Endothelial cell (in vitro differentiated cells): ENCODE measurements at places on chromosomes 7 and 10. TPM values are rescaled to one million over a fixed set of nuclear protein-coding genes. Genes with fewer than 3 reads are reported as not detected.

Gene ASB10
- total RNA-seq = not detected

Gene C10orf105
- total RNA-seq = 0.15 TPM

Gene LIPN
- not detected for total RNA-seq

Gene SPDYE17
- total RNA-seq = not detected

Gene GPR85
- total RNA-seq = 3.0 TPM

Gene CHRM2
- not detected for total RNA-seq

Gene ANKRD30A
- total RNA-seq = not detected

Gene ACSL5
- total RNA-seq = 0.64 TPM

Gene ZNF727
- not detected for total RNA-seq

Gene TMEM273
- total RNA-seq = 1.6 TPM

Gene HABP2
- not detected for total RNA-seq

DNA sequence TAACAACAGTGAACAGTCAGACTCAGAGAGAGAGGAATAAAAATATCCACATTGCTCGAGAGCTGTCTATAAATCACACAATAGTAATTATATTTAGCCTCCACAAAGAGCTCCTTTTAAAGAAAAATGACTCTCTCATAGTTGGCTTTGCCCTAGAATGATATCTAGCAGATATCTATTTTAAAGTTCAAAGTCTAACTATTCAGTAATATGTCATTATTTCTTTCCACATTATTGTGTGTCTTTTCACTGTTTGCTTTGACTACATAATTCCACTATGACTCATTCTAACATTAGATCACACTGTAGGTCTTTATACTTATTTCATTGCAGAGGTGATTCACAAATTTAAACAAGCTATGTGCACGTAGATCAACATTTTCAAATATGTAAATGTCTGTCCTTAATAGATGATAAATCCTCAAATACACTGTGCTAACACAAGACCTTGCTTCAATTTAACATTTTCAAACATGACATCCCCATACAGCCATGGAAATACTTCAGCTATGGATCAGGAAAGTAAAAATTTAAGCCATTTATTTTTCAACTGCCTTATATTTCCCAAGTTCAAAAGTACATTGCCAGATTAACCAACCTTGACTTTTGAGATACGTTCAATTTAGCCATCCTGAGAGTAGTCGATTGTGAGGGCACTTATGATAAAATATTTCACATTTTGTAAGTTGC, 99.9 kb upstream of the AKR1E2 start:
- DNase-seq = no peak
- no peaks in the 10 kb centered on the region for H3K36me3 ChIP-seq
- no peaks in the 10 kb centered on the region for H3K4me1 ChIP-seq
- H3K27ac ChIP-seq = no peak overlapping the region

- DNase-seq = no peak
- H3K27me3 ChIP-seq = no peaks in the 10 kb centered on the region
- H3K4me3 ChIP-seq = no peak overlapping the region
- no peaks in the 10 kb centered on the region for H3K36me3 ChIP-seq
Observed at GRCh38 chr7:19001854-19002253, 115.6 kb downstream of the TWIST1 start.

DNA sequence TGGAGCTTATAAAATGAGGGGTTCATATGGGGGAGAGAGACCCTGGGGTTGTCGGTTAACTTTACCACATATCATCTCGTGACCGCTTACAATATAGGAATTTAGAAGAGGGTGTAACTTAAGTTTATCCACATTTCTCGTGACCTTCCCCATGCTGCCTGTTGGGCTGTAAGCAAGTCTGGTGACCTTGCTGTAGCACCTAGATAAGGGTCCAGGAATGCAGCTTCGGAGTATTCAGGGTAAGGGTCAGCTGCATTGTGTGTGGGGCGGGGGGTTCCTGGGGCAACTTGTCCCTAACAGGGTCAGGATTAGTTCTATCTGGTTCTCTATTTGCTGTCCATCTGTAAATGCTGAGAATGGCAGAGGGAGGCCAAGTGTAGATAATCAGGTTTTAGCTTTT, 1.3 kb upstream of the CHST3 start:
- peaks cover 24% of the 10 kb centered on the region for H3K27me3 ChIP-seq
- H3K4me1 ChIP-seq = peaks cover 14% of the 10 kb centered on the region
- H3K27ac ChIP-seq = peak overlapping the region; percentile 78
- DNase-seq = no peak
- peak overlapping the region; percentile 83 for H3K4me3 ChIP-seq
- H3K36me3 ChIP-seq = no peaks in the 10 kb centered on the region

GRCh38 chr7:94907026-94907810, at the start of gene PPP1R9A:
Gene PPP1R9A (plus strand): TSS chr7:94907594. CDS start chr7:94910114, 2,520 bp downstream.
- H3K4me1 ChIP-seq = peaks cover 22% of the 10 kb centered on the region
- H3K36me3 ChIP-seq = no peaks in the 10 kb centered on the region
- H3K4me3 ChIP-seq = peak within 1 kb of the TSS; percentile 93
- peak within 1 kb of the TSS; percentile 70 for H3K27ac ChIP-seq
- no peak for DNase-seq

GRCh38 chr7:48594349-48594748, 330.0 kb upstream of the CDC14C start:
- DNase-seq = no peak
- no peaks in the 10 kb centered on the region for H3K36me3 ChIP-seq

DNA sequence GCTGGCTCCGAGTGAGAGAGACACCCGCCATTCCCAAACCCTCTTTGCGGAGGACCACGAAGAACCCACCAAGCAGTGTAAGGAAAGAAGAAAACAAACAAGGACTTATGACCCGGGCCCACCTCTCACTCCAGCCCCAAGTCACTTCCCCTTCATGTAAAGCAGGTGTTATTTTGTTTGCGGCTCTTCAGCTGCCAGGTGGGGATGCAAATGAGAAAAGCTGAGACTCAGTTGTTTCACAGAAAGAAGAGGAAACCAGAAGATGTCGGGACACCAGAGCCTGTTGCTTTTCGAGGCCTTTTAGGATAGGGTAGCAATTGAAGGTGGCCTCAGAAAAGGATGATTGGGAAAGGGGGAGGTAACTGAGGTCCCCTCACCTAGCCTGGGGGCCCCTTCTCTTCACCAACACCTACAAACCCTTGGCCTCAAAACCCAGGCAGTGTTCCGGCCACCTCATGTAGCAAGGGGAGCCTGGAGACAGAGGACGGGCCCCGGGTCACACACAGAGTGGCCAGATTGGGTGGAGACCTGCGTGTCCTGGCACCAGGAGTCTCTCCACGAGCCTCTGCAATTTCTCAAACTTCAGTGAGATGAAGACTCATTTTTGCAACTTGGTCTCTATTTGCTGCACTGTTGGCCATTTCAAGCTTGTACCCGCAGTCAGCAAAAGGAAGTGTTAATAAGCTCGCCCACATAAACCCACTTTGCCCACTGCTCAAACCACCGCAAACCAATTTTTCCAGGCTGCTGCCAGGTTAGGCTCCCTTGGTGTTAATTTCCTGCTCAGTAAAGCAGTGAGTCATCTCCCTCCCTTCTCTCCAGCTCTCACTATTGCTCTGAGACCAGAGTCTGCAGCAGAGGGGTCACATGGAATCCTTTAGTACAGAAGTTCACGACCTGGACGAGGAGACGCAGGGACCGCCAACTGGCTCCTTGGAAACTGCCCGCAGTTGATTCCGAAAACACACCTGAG, 45.5 kb downstream of the AOC1 start:
- peaks cover 6% of the 10 kb centered on the region for H3K27me3 ChIP-seq
- H3K27ac ChIP-seq = no peak overlapping the region
- peaks cover 3% of the 10 kb centered on the region for H3K4me1 ChIP-seq
- DNase-seq = no peak
- H3K36me3 ChIP-seq = peaks cover 3% of the 10 kb centered on the region

DNA sequence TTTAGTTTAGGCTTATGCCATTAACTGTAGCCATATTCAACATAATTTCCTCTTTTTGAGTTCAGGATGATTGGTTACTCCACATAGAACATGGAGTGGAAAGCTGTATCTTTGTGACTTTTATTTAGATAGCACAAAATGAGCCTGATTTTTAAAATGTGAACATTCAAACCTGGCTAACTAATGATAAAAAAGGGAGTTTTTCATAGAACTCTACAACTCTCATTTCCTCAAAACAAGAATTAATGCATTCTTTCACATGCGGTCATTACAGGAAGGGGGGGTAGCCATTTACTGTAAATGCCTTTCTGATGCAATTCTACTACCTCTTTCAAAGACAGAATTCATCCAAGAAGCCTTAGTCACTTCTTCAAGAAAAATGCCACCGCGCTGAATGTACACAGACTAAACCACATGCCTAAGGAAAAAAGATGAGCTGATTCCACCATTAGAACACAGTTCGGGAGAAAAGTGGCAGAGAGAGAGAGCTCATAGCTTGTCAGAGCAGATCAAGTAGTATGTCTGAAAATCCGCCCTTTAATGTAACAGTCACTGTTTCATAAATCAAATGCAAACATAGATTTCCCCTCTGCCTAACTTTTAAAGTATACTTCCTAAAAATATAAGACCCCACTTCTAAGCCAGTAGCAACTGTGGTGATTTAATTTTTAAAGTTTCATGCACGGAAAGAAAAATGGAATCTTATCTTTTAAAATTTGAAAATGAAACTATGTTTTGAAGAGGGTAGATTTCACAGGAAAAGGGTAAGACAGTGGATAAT, 226.4 kb upstream of the KLF14 start:
- H3K27me3 ChIP-seq = no peaks in the 10 kb centered on the region
- no peak overlapping the region for H3K27ac ChIP-seq
- H3K4me1 ChIP-seq = peaks cover 6% of the 10 kb centered on the region

GRCh38 chr7:92647652-92648051, 57.5 kb upstream of the FAM133B start:
- no peak overlapping the region for H3K27ac ChIP-seq
- DNase-seq = no peak
- H3K4me3 ChIP-seq = no peak overlapping the region
- H3K4me1 ChIP-seq = peaks cover 28% of the 10 kb centered on the region

DNA sequence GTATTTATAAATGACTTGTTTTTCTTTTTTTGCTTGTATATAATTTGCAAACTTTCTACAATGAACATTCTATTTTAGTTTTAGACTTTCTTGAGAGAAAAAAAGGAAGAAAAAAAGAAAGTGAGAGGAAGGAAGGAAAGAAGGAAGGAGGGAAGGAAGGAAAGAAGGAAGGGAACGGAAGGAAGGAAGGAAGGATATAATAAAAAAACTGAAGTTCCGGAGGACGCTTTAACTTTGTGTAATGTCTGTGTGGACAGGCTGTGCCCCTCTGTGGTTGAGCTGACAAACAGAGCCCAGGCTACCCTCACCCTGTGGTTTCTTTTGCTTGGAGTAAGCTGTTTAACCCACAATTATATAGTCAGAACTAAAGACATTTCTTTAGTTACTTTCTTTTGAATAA, 108.7 kb downstream of the SEMA3D start:
- H3K4me1 ChIP-seq = peaks cover 10% of the 10 kb centered on the region
- H3K27me3 ChIP-seq = no peaks in the 10 kb centered on the region
- DNase-seq = no peak
- H3K4me3 ChIP-seq = no peak overlapping the region

GRCh38 chr7:145909991-145910513, 206.5 kb upstream of the CNTNAP2 start:
- DNase-seq = no peak
- no peaks in the 10 kb centered on the region for H3K4me1 ChIP-seq
- no peak overlapping the region for H3K27ac ChIP-seq
- no peaks in the 10 kb centered on the region for H3K27me3 ChIP-seq
- no peak overlapping the region for H3K4me3 ChIP-seq

DNA sequence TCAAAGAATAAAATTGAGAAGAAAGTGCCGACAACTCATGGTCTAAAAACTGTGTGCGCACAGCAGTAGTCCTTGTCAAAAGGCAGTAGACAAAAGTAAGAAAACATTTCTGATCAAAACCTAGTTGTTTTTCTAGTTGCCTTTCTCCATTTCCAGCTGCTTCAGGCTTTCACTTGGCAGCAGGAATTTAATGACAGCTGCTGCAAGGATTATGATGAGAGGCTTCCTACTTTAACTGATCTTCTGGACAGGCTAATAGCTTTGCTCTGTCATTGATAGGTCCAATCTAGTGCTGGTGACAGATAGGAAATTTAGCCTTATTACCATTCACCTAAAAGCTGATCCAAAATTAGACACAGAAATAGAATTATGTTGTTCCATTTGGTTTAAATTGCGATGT, 110.7 kb upstream of the SEMA3C start:
- no peaks in the 10 kb centered on the region for H3K36me3 ChIP-seq
- H3K27ac ChIP-seq = no peak overlapping the region
- no peak overlapping the region for H3K4me3 ChIP-seq
- H3K4me1 ChIP-seq = no peaks in the 10 kb centered on the region

DNA sequence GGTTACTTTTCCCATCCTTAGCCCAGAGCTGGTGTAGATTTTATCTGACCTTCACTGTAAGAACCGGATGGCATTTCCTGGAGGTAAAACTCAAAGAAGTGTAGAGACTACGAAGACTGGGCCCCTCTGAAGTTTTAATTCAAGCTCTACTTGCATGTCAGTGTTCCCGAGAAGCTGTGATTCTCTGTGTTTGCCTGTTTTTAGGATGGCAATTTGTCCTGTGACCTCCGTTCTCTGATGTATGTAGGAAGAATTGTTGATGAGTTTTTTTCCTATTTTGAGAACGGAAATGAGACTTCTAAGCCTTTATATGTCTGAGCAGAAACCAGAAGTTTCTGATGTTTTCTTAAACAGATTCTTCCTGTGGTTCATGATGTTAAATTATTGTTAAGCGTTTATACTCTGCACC, 94.1 kb downstream of the CDCA7L start:
- H3K27ac ChIP-seq = no peak overlapping the region
- H3K4me1 ChIP-seq = peaks cover 5% of the 10 kb centered on the region
- no peak overlapping the region for H3K4me3 ChIP-seq
- DNase-seq = no peak
- H3K36me3 ChIP-seq = no peaks in the 10 kb centered on the region

GRCh38 chr10:8114741-8115617, 60.5 kb downstream of the GATA3 start:
- no peak for DNase-seq
- no peaks in the 10 kb centered on the region for H3K4me1 ChIP-seq
- peaks cover 3% of the 10 kb centered on the region for H3K27me3 ChIP-seq
- H3K36me3 ChIP-seq = no peaks in the 10 kb centered on the region

GRCh38 chr10:76695069-76695468, 942.5 kb downstream of the KCNMA1 start:
- no peaks in the 10 kb centered on the region for H3K36me3 ChIP-seq
- no peaks in the 10 kb centered on the region for H3K27me3 ChIP-seq
- no peaks in the 10 kb centered on the region for H3K4me1 ChIP-seq
- no peak overlapping the region for H3K27ac ChIP-seq
- H3K4me3 ChIP-seq = no peak overlapping the region

DNA sequence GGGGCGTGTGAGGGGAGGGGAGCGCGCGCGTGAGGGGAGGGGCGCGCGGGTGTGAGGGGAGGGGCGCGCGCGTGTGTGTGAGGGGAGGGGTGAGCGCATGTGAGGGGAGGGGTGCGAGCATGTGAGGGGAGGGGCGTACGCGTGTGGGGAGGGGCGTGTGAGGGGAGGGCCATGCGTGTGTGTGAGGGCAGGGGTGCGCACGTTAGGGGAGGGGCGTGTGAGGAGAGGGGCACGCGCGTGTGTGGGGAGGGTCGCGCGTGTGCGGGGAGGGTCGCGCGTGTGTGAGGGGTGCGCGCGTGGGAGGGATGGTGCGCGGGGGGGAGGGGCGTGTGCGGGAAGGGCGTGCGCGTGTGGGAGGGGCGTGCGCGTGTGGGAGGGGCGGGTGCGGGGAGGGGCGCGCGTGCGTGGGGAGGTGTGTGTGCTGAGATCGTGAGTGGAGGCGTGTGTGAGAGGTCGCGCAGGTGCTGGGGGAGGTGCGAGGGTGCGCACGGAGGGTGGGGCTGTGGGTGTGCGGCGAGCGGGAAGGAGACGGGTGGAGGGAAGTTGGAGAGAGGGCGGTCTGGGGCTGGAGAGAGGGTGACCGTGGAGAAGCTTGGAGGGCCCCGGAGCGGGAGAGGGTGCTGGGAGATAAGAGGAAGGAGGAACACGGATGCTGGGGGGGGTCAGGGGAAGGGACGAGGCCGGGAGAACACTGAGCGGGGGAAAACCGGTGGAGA, 19.7 kb downstream of the MXI1 start:
- peaks cover 12% of the 10 kb centered on the region for H3K36me3 ChIP-seq
- DNase-seq = peak; percentile 28
- H3K27ac ChIP-seq = peak overlapping the region; percentile 87
- H3K4me3 ChIP-seq = peak overlapping the region; percentile 97
- peaks cover 21% of the 10 kb centered on the region for H3K4me1 ChIP-seq
